Activated CD4-positive, alpha-beta T cell treated with anti-CD3 and anti-CD28 coated beads for 24 hours (primary cell): ENCODE measurements at places on chromosomes 6 and 20.

- no peak for DNase-seq
Measured at GRCh38 chr6:48764286-48765044, 653.5 kb upstream of the PTCHD4 start.

GRCh38 chr20:10978019-10978702 is 304.4 kb upstream of the JAG1 start:
- DNase-seq, result no peak

GRCh38 chr6:45423111-45423823 is 45.5 kb upstream of the SUPT3H start:
- DNase-seq, result no peak

- DNase-seq, result no peak
Measured at GRCh38 chr6:146891615-146892265, 293.0 kb downstream of the ADGB start.

- DNase-seq, result no peak
Measured at GRCh38 chr6:135870722-135871121, 19.2 kb downstream of the PDE7B start.
